Activated CD4-positive, alpha-beta T cell treated with anti-CD3 and anti-CD28 coated beads, Interleukin-2, amount 50 U/mL, for 16 hours (primary cell): ENCODE measurements at places on chromosomes 5 and 9.

DNA sequence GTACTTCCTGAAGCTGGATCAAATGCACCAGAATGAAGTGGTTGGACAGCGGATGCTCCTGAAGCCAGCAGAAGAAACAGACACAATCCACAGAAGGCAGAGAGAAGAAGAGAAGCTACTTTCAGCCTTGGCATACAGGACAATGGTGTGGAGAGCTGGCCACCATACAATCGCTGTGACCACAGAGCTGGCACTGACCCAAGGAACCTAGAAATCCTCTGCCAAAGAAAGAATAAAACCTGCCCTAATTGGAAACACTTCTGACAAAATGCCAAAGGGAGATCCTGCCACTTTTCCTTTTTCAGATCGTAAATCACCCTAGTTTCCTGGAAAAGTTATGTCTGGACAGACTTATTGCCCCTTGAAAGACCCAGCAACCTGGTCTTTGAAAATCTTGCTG, 77.8 kb downstream of the BAAT start:
- DNase-seq, result no peak

DNA sequence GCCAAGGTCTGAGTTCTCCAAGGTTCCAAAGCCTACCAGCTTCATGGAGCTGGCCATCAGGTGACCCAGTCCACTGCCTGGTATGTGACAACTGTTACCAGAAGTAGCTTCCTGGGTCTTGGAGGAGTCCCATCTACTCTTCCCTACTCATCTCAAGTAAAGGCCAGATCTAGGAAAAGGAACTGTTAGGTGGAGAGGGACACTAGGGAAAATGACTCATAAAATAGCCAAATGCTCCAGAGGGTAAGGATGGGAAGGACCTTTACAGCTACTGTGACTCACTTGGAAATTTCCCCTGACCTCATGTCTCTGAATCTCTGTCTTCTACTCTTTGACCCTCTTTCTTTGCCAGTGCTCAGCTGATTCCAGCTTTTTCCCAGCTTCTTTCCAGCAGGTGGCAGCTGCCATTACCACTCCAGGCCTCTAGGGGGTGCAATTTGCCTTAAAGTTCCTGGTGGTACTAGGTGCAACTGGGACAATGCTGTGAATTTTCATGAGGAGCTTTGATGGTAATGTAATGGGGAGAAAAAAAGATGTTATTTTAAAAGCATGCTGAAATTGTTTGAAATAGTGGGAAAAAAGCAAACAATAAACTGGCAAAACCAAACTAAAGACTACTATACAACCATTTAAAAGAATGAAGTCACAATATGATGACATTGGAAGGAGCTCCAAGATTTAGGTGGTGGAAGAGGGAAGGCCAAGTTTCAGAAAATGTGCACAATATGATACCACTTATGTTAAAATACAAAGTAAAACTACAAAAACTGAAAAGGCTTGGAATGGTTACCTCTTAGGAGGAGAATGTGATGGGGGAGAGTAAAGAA, 27.1 kb upstream of the MYORG start:
- peak; percentile 42 for DNase-seq

GRCh38 chr5:180156141-180156540, 52.9 kb downstream of the RASGEF1C start:
- DNase-seq, result no peak

DNA sequence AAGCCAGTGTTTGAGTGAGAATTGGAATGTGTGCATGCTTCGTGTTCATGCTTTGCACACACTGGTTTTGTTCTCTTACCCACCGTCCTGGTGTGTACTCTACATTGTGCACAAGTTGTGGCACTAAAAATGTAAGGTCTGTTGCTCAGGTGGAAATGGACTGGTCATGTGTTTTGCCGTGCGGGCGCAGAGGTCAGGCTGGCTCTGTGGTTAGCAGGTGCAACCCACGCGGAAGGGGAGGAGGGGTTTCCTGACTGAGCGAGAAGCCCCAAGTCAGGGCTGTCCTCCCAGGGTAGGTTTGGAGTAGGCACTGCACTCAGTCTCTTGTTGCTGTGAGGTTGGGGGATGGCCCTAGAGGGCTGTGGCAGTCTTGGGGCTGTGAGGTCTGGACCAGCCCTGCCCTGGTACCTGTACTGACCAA, 86.6 kb downstream of the EHMT1 start:
- DNase-seq, result peak; percentile 41

DNA sequence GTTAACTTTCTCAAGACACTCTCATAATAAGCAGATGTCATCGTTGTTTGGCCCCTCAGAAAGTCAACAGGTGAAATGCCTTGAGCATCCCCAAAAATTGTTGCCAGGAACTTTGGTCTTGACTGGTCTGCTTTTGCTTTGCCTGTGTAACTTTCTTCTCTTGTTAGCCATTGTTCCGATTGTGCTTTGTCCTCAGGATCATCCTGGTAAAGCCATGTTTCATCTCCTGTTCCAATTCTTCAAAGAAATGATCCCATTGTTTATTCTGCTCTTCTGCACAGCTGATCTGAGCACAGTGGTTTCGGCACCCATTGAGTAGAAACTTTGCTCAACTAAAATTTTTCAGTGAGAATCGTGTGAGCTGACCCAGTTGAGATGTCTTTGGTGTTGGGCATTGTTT, 8.1 kb upstream of the ZBED3 start:
- no peak for DNase-seq

- DNase-seq, result peak; percentile 39
Measured at GRCh38 chr5:102715082-102715807, 39.9 kb upstream of the PAM start.

GRCh38 chr9:86676396-86676795, 270.9 kb downstream of the GAS1 start:
- DNase-seq, result no peak

DNA sequence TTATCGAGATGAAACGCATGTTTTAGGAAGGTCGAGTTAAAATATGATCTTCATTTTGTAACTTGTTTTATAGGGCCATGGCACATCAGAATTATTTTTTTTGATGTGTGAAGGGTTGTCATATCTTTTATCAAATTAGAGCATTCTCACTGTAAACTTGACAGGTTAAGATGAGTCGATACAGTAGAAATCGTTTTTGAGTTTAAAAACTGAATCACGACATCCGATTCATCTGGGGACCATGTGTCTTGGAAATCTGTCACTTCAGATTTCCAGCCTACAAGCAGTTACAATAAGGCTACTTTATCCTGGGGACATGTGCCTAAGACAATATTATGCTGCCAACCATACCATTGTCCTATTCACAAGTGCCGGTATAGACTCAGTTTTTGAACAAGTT, 136.2 kb downstream of the ALDH1A1 start:
- DNase-seq, result no peak

DNA sequence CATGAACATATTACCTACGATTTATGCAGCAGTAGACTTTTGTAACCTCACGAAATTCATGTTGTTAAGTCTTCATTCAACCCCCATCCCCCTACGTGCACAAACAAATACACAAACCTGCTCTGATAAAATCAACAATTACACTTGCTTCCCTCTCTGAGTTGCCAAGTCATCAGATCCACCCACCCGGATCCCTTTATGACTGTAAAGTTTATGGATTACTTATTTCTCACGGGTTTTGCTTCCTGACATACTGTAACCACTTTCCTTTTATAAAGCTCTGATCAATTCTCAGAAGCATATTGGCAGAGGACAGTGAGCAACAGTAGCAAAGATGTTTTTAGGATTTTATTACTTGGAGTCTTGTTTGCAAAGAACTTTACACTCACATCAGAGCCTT, 70.5 kb downstream of the MLLT3 start:
- peak; percentile 86 for DNase-seq

DNA sequence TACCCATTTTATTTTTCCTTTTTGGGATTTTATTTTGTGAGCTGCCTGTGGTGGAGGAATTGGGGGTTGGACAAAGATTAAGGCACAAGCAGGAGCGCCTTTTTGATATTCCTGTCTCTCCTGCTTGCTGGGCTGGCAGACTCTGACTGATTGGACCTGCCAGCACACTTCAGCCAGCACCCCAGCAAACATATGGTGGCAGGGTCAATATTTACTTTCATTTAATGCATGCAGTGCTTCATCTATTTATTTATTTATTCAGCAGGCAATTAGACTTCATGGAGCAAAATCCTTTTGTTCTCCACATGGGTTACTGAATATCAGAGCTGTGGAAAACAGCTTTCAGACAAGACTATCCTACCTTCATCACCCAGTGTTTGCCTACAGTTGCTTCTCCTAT, 48.4 kb upstream of the EPB41L4A start:
- no peak for DNase-seq

- DNase-seq, result no peak
Measured at GRCh38 chr9:38284039-38284575, 108.4 kb upstream of the ALDH1B1 start.

DNA sequence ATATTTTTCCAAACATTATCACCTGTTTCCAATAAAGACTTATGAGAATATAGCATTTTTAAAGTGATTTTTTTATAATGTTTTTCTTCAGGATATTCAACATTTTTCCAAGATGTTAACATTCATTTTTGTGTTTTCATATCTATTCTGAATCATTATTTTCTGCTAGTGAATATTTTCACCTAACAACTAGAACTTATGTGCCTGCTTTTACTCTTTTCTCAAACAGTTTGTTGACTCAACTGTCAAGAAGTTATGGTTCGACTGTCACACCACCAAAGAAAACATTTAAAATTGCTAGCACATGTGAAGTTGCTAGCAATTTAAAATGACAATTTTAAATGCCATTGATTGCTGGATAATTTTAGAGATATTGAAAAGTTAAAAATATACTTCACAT, 343.3 kb upstream of the CDH9 start:
- no peak for DNase-seq

- no peak for DNase-seq
Measured at GRCh38 chr5:150658699-150659265, 2.3 kb upstream of the MYOZ3 start.

GRCh38 chr5:59474324-59474723, 419.2 kb downstream of the PDE4D start:
- no peak for DNase-seq

DNA sequence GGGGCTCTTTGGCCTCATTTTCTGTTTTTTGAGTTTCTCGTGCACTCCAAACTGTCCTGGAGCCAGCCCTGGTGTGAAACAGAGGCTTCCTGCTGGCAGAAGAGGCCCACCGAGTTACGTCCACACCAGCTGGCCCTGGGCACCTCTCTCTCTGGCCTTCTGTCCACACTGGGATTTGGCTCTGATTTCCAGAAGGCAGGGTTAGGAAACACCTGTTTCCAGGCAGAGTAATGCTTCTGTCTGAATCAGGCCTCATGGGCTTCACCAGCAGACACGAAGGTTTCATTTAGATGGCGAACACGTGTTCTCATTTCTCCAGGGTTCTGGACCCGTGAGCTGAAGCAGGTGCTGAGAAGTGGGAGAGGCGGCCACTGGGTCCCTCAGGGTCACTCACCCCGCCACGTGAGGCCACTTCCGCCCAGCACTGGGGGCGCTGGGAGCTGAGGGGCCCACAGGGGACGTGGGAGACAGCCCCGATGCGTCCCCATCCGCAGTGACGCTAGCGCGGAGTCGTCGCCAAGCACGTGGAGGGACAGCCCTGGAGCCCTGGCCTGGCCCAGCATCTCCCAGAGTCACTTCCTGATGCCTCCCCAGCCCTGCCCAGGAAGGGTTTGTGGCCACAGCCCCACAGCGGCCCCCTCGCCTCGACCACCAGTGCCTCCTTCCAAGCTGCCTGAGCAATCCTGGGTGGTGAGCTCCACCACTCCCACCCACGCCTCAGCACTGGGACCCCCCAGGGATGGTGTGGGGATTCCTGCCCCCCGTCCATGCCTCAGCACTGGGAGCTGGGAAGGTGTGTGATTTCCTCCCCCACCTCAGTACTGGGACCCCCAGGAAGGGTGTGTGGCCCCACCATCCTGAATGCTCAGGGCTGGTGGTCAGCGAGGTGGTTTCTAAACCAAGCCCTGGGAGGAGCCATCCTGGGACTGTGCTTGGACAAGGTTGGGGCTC, 4.9 kb upstream of the LRRC14B start:
- no peak for DNase-seq

- DNase-seq, result peak; percentile 6
Measured at GRCh38 chr5:139745132-139745799, 50.3 kb upstream of the PSD2 start.

- DNase-seq, result no peak
Measured at GRCh38 chr5:40585537-40586267, 94.0 kb upstream of the PTGER4 start.

GRCh38 chr5:82859451-82860140, 217.6 kb downstream of the TMEM167A start:
- no peak for DNase-seq

DNA sequence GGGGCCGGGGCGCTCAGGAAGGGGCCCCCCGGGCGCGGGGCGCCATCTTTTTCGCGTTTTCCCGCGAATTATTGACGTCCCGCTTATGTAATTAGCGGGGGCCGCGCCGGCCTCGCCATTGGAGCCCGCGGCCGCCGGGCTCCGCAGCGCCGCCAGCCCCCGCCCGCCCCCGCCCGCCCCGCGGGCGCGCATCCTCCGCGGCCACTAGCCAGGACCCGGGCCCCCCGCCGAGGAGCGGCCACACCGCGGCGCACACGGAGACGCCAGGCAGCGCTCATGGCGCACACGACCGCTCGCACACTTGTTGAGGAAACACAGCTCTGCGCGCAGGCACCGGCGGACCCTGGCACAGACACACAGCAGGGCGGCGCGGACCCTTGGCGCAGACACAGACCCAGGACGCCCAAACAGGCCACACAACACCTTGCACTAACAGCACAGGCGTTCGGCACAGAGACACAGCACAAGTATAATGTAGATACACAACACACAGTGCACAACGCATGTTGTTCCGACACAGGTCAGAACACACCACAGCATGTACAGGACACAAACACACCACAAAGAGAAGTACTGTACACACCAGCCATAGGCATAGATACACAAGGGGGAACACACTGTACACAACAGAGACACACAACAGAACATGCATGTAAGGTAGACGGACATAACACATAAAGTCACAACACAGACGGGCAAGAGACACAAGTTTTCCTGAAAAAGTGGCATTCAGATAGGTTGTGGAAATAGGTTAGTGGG, 467 bp upstream of the PHF19 start:
- peak; percentile 86 for DNase-seq

DNA sequence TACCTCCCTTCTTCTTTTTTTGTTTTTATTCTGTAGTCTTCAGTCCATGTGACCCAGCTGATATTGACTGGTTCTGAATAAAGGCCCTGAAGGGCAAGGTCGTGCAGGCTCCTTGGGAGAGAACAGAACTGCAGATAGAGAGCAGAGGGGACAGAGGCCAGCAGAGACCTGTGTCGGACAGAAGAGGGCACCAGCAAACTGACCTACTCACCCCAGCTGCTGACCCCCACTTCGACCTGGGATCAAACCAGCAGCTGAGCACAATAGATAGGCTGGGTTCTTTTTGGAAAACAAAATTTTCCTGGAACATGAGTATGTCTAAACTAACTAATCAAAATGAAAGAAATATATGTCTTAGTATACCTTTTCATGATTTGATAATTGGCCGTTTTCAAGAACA, 695.1 kb downstream of the NR2F1-AS1 start:
- no peak for DNase-seq

GRCh38 chr5:117881426-117882230, 1106.7 kb downstream of the DTWD2 start:
- no peak for DNase-seq

- DNase-seq, result no peak
Measured at GRCh38 chr5:154276261-154276972, 85.9 kb downstream of the GALNT10 start.
